AG04449 (cell line): ENCODE measurements at places on chromosomes 12 and 14.

GRCh38 chr14:103188810-103189480 lies 65.7 kb downstream of the TNFAIP2 start:
- no peak for DNase-seq

- no peak for DNase-seq
Measured at GRCh38 chr14:90319173-90319572, 12.6 kb downstream of the NRDE2 start.

GRCh38 chr12:103028881-103029639 lies 71.6 kb downstream of the ASCL1 start:
- no peak for DNase-seq

- DNase-seq, result peak; percentile 24
Measured at GRCh38 chr14:64983439-64984310, 3.0 kb upstream of the FNTB start.

- DNase-seq, result no peak
Measured at GRCh38 chr14:50816395-50817047, 14.4 kb downstream of the NIN start.

GRCh38 chr12:49942921-49943624 lies 7.5 kb upstream of the AQP2 start:
- no peak for DNase-seq

DNA sequence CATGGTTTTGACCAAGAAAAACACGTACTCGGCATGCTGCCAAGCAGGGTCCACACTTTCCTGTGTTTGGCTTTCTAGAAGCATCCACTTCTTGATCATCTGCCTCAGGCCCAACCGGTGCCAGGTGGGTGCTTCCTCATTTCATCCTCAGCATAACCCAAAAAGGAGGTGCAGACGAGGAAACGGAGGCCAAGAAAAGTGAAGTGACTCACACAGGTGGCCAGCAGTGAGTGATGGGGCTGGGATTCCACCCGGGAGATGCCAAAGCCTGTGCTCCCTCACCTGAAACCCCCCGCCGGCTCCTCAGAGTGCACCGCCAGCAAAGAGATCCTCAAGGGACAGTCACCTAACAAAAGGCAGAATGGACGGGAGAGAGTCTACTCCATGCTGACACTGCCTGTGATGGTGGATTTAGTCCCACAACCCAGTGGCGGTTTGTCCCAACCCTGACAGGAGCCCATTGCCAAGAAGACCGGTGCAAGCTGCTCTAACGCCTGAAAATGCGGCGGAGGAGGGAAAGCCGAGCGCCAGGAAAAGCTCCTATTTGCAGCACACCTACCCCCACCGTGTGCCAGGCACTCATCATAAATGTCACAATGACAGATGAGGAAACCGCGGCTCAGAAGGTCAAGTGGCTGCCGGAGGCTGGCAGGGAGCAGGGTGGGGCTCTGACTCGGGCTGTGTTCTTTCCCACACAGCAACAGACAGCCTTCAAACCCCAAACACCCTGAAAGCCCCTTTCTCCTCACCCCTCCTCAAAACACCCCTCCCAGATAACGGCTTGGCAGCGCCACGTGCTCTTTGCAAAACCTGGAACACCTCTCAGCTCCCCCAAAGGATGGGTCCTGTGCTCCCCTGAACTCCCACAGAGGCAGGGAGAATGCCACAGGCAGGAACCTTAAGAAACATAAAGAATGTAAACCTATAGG lies 18.8 kb downstream of the BCL11B start:
- DNase-seq, result no peak

GRCh38 chr14:37090026-37090425 lies 82.4 kb downstream of the SLC25A21 start:
- DNase-seq, result no peak

DNA sequence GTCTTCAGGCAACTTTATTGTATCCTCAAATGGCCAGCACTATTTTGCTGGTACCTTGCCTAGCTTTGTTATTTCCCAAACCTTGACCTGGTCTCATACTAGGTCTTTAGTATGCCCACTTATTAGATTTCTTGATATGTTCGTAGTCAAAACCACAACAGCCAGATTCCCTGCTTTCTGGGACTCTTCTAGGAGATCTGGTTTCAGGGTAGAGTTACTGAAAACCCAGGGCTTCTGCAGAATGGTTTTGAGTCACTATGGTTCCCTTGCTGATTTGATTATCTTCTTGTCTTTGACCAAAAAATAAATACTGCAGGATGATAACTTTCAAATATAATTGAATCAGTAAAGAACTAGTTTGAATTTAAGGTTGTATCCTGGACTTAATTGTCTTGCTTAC lies 211.2 kb downstream of the FUT8 start:
- DNase-seq, result no peak

DNA sequence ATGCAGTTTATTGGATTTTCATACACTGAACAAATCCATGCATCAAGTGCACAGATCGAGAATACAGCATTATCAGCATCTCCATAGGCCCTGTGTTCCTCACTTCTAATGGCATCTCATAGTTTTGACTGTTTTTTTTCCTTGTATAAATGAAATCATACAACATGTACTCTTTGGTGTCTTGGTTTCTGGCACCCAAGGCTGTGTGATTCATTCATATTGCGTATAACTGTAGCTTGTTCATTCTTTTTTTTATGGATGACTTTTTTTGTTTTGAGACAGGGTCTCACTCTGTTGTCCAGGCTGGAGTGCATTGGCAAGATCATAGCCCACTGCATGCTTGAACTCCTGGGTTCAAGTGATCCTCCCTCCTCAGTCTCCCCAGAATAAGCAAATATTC lies 14.3 kb downstream of the RASSF8 start:
- DNase-seq, result no peak

GRCh38 chr12:131895640-131896079 lies 1.2 kb downstream of the ULK1 start:
- no peak for DNase-seq

- DNase-seq, result no peak
Measured at GRCh38 chr12:75489613-75490210, 9.2 kb downstream of the GLIPR1 start.

- no peak for DNase-seq
Measured at GRCh38 chr12:76236640-76237039, 111.6 kb downstream of the BBS10 start.

DNA sequence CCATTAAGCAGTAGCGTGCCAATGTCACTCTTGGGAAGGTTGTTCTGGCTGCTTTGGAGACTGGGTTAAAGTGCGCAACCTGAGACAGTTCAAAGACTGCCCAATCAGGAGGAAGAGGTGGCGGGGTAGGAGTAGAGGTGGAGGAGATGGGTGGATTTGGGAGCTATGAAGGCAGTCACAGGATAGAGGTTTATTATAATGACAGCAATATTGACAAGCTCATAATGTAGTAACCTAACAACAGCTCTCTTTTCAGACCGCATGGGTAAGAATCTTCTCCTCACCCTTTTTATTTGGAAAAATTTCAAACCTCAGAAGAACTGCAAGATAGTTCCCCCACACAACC lies 5.3 kb upstream of the PSMD9 start:
- no peak for DNase-seq

DNA sequence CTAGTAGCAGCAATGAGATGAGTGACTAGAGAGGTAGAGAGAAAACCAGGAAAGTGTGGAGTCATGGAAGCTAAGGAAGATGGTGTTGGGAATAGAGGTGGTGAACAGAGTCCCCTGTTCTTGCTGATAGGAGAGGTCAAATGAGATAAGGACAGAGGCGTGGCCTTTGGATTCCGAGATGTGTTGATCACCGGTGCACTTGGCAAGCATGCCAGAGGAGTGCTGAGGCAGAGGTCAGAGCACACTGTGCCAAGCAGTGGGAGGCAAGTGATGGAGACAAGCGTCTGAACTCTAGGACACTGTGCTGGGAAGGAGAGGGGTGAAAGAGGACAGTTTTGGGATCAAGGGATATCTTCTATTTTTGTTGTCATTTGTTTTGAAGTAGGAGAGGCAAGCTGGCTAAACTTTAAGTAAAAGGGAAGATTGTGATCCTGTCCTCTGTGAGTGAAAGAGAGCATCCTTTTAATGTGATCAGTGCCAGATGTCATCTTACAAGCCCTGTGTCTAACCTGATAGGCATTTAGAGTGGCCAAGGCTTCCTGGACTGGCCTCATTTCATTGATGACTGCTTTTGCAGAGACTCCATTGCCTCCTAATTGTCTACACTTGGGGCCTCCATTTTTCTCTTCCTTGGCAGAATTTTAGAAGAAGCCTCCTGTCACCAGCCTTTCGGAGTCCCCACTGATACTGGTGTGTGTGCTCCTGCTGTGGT lies 336.4 kb downstream of the CACNA1C start:
- no peak for DNase-seq

DNA sequence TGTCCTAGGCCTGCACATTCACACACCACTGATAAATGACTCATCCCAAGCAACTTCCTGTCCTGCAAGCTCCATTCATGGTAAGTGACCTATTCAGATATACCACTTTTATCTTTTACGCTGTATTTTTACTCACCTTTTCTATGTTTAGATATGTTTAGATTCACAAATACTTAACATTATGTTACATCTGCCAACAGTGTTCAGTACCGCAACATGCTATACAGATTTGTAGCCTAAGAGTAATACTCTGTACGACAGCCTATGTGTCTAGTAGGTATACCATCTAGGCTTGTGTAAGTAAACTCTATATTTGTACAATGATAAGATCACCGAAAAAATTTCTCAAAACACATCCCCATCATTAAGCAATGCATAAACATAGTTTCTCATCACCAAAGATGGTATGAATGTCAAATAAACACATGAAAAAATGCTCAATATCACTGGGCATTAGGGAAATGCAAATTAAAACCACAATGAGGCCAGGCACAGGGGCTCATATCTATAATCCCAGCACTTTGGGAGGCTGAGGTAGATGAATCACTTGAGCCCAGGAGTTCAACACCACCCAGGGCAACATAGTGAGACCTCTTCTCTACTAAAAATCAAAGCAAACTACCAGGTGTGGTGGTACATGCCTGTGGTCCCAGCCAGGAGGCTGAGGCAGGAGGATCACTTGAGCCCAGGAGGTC lies 20.7 kb downstream of the ATXN2 start:
- peak; percentile 70 for DNase-seq
